Activated naive CD4-positive, alpha-beta T cell treated with anti-CD3 and anti-CD28 coated beads, Interleukin-2, amount 50 U/mL, for 72 hours (primary cell): ENCODE measurements at places on chromosomes 3 and 15. TPM values are rescaled to one million over a fixed set of nuclear protein-coding genes. Genes with fewer than 3 reads are reported as not detected.

DNA sequence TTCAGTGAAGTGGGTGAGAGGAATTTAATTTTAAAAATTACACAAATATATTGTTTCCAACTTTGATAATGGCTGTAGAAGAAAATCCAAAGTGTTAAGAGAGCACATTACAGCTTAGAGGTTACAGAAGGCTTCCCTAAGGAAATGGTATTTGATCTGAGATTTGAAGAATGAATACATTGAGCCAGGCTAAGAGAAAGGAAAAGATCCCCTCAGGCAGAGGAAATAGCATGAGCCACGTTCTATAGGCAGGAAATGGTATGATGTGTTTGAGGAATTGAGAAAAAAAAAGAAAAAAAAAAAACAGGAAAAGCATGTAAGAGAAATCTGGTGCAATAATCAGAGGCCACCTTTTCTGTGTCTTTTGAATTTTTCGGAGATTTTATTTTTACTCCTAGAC, 48.6 kb downstream of the UNC13C start:
- DNase-seq: no peak

DNA sequence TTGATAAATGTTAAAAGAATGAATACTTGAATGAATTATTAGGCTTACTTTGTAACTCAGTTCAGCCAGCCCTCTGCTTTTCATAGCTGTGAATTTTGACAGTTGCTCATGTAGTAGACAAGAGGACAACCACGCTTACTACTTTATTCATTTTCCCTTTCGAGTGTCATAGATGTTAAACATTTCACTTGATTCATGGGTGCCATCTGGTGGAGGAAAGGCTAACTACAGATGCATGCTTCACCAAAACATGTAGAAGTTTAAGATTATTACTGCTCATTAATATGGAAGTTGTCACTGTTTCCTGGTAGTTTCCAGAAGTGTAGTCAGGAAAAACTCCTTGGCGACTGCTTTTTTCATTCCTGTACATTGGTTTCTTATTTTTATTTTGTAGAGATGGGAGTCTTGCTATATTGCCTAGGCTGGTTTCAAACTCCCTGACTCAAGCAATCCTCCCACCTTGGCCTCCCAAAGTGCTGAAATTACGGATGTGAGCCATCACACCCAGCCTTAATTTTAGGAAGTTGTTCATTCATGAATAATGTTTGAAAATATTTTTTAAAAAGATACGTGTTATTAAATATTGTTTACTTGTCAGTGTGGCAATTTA, 163.2 kb downstream of the B3GALNT1 start:
- peak; percentile 77 for DNase-seq

GRCh38 chr3:172150913-172151650, 111.7 kb downstream of the FNDC3B start:
- no peak for DNase-seq

- no peak for DNase-seq
Measured at GRCh38 chr15:34783431-34783830, 11.9 kb downstream of the ACTC1 start.

DNA sequence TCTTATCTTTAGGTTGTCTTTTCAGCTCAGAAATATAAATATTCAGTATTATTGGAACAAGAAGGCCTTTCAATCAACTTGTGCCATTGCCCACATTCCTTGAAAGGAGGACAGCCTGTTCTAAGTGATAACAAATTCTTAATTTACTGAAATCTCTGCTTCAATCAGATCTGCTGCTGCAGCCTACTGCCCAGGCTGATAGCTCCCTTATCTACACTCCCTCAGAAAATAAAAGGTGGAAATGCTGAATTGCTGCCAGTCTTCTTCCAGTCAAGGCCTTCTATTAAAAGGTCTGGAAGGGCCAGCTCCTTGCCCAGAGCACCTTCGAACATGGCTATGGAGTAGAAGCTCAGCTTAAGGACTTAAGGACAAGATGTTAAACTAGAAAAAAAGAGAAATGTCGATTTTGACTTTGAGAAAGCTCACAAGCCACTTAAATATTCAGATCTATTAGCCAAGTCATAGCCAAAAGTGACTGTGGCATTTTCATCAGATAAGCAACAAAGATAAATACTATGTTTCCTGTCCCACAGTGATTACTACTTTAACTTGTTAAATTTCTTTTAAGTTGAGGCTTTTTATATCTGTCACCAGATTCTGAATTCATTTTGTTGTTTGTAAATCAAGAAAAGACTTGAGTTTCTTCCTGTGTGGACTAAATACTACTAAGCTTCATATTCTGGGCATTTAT, 480.5 kb upstream of the CBLB start:
- no peak for DNase-seq

DNA sequence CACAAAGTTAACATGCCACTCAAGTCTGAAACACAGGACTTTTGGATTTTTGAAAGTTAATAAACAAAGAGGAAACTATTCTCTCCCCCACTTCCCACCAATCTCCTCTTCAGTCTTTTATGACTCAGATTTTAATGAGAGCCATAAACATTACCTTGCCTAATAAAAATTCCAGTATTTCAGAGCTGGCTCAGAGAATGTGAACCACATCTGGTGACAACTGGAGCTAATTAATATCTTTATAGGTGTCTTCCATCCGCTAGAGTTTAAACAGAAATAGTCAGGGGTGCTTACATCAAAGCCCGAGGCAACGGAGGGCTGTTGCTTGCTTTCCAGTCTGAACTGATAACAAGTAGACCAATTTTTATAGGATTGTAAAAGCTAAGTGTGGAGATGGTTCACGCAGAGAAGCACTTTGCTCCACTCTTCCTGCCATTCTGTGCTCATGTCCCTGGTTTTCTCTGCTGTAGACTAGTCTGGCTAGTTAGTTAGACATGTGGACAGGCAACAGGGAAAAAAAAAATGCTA, 363.6 kb downstream of the NR2F2 start:
- DNase-seq: no peak

DNA sequence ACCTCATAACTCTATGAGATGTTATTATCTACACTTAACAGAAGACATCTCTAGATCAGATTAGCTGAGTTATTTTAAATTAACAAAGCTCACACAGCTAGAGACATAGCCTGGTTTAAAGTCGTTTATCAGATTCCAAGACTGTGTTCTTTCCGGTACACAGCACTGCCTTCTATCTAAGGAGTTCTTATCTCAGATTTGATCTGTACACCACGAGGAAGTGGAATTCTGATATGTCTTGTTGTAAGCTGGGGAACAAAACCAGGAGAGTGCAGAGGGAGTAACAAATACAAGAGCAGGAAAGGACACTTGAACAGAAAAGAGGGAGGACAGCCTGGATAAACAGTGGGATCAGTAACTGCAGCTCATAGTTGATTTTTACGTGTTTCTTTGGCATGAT, 61.7 kb upstream of the KCNMB2 start:
- no peak for DNase-seq

DNA sequence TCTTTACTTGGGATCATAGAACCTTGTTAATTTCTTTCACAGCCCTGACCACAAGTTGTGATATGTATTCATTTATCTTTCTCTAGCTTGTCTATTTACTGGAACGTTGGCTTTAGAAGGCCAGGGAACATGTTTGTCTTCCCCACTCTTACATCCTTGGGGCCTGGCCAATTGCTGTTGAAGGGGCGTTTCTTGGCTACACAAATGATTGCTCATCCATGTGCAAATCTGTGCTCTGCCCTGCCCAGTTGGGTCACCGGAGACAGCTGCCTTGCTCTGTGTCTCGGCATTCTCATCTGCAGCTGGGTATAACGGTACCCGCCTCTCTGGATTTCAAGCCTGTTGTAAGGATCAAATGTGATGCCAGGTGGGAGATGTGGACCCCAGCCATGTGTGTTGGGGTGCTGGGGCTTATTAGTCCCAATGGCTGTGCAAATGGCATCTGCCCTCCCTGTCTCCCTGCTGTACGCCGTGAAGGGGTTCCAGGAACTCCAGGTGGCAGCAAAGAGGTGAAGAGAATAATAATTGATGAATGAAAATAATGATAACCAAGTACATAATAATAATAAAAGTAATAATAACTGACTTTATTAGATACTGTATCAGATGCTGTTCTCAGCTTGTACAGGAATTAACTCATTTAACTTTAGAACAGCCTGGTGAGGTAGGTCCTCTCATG, 24.0 kb upstream of the TLE3 start:
- no peak for DNase-seq

GRCh38 chr15:44468709-44469385, 41.4 kb downstream of the CTDSPL2 start:
- no peak for DNase-seq

GRCh38 chr15:56817321-56818080, 84.2 kb upstream of the ZNF280D start:
- DNase-seq: no peak

DNA sequence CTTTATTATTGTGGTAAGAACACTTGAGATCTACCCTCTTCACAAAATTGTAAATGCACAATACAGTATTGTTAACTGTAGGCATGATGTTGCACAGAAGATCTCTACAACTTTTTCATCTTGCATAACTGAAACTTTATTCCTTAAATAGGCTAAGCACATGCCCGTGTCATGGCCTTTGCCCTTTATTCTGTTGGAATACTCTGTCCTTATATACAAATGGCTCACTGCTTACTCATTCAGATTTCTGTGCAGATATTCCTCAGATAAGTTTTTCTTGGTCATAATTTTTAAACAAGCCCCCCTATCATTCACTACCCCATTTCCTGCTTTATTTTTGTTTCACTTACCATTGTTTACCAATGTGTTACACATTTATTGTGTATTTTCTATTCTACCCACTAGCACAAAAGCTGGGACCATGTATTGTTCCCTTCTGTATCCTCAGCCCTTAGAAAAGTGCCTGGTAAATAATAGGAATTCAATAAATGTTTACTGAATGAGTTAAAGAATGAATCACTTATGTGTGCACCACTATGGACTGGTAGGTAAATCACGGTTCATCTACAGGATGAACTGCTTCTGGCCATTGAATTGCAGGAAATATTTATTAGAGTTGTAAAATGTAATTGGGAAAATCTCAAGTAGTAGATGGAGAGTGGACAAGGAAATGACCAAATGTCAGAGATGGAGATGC, 151.0 kb downstream of the CPNE4 start:
- no peak for DNase-seq

- no peak for DNase-seq
Measured at GRCh38 chr3:40754994-40755393, 230.2 kb downstream of the ZNF621 start.

The HRG gene
- total RNA-seq: not detected

The GPR87 gene
- total RNA-seq: 0.97 TPM

The SCN11A gene
- total RNA-seq: 0.21 TPM

The ZIC1 gene
- not detected for total RNA-seq

The OR5H15 gene
- not detected for total RNA-seq
